ENCODE measurements at places on chromosomes 4 and X.

DNA sequence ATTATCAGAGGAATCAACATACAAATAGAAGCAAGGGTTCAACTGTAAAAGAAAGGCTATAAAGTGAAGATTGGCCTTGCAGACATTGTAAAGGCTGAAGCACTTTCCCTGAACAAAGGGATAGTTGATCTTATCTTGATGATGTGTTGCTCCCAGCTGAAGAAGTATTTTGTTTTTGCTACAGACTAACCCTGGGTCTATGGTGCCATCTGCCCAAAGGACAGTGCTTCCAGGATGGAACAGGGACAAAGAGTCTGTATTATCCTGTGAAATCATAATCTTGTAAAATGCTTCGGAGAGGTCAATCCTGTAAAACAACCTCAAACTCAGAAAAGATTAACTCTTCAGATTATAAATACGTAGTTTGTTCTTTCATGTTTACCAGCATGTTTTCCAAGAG is 251.7 kb upstream of the ANKRD50 start:
- DNase-seq: no peak

DNA sequence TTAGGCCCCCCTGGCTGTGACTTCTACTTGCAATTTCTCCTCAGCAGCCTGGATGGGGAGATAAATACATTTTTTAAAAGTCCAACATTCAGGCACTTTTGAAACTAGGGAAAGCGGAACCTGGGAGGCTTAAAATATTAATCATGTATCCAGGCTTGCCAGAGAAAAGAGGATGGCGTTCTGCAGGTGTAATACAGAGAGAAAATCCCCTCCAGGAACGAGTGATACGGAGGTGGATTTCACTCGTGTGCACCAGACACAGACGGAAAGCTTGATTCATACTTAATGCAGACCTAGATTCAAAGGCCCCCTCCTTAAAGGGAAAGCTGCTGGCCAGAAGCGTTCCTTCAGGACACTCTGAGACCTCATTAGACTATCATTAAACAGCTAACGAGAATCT is 354.0 kb upstream of the BOD1L1 start:
- DNase-seq: no peak

- no peak for DNase-seq
Measured at GRCh38 chr4:147533331-147533730, 52.4 kb downstream of the EDNRA start.

- peak; percentile 57 for DNase-seq
Measured at GRCh38 chr4:26860922-26861433, 337 bp downstream of the STIM2 start.

GRCh38 chrX:121496966-121497365 is 449.6 kb downstream of the GLUD2 start:
- no peak for DNase-seq

DNA sequence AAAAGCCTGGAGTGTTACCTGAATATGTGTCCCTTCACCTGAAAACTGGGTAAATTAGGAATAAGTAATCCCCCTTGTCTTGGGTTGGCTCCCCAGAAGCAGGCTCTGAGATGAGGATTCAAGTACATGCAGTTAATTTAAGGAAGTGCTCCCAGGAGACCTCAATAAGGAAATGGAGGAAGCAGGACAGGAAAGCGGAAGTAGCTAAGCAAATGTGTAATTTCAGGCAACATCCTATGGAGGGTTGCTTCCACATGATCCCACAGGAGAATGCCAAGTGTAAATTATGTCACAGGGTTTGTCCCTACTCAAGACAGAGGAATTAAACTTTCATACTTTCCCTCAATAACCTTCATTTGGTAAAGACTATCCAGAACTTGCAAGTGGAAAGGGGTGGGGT is 48.1 kb upstream of the ARHGEF6 start:
- DNase-seq: peak; percentile 74

DNA sequence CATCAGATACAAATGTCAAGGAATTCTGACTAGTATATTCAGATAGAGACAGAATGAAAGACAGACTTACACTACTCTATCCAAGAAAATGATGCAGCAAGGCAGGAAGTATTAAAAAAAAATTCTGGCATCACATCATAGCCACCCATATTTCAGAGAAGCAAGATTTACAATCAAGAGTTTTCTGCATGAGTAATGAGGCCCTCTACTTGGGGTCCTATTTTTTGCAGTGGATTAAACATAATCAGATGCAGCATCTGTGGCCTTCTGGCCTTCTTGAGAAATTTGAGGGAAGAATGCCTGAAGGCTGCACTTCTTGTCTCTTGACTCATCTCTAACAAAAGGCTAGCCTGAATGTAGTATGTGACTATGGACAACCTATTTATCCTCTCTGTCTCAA is 48.2 kb upstream of the SLIT2 start:
- no peak for DNase-seq

DNA sequence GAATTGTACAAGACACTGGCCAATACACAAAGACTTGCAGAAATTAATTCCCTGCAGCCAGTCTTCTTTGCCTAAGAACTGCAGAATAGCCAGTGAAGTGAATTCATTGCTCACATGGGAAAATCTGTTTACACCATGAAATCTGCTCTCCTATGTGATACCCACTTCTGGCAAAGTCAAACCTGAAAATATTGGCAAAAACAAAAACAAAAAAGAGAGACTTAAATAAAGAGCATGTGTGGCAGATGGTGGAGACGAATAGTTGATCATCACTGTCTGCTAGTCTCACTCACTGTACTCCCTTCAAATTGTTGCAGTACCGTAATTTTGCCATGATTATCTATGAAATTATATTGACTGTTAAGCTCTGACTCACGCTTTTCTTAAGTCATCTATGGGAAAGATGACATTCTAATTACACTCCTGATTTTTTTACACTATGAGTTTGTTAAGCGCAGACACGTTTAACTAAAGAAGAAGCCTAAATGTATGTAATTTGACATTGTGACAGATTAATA is 406.8 kb downstream of the PCDH7 start:
- no peak for DNase-seq

GRCh38 chr4:90128961-90129495 is 1.8 kb downstream of the CCSER1 start:
- no peak for DNase-seq

DNA sequence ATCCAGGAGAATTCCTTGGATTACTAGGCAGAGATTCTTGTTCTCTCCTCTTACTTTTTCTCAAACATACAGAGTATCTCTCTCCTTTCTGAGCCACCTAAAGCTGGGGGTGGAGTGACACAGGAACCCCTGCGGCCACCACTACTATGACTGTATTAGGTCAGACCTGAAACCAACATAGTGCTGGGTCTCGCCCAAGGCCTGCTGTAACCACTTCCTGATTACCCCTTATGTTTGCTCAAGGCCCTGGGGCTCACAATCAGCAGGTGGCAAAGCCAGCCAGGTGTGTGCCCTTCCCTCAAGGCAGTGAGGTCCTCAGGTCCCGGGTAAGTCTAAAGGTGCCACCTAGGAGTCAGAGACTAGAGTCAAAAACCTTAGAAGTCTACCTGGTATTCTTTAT is 166.4 kb downstream of the PARM1 start:
- DNase-seq: no peak

GRCh38 chrX:74286950-74287740 is 16.8 kb upstream of the ZCCHC13 start:
- DNase-seq: no peak

- no peak for DNase-seq
Measured at GRCh38 chr4:165560941-165561340, 182.1 kb downstream of the CPE start.

- no peak for DNase-seq
Measured at GRCh38 chr4:97153042-97153441, 990.2 kb downstream of the STPG2 start.

- DNase-seq: peak; percentile 13
Measured at GRCh38 chrX:107823456-107823855, 2.2 kb upstream of the MID2 start.

- no peak for DNase-seq
Measured at GRCh38 chr4:17807446-17807845, 3.1 kb downstream of the DCAF16 start.

DNA sequence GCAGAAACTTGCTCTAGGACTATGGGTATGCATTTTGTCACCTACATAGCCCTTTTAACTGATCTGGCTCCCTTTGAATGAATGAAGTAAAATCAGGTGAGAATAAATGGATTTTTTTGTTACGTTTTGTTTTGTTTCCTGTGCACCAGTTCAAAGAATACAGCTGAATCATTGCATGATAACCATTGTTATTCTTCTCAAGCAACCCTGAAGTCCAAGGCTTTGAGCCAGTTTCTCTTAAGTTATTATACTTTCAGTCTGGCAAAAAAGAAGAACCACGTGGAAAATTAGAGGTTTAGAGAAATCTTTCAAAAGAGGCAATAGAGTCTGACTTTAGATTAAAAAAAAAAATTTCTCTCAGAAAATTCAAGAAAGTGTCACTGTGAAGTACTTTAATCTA is 398.6 kb upstream of the TECRL start:
- no peak for DNase-seq

- no peak for DNase-seq
Measured at GRCh38 chrX:106170318-106170717, 2.2 kb downstream of the PWWP3B start.

- no peak for DNase-seq
Measured at GRCh38 chr4:15244354-15244753, 183.5 kb upstream of the C1QTNF7 start.

GRCh38 chr4:140256335-140256734 is 102.4 kb upstream of the MAML3 start:
- peak; percentile 20 for DNase-seq

DNA sequence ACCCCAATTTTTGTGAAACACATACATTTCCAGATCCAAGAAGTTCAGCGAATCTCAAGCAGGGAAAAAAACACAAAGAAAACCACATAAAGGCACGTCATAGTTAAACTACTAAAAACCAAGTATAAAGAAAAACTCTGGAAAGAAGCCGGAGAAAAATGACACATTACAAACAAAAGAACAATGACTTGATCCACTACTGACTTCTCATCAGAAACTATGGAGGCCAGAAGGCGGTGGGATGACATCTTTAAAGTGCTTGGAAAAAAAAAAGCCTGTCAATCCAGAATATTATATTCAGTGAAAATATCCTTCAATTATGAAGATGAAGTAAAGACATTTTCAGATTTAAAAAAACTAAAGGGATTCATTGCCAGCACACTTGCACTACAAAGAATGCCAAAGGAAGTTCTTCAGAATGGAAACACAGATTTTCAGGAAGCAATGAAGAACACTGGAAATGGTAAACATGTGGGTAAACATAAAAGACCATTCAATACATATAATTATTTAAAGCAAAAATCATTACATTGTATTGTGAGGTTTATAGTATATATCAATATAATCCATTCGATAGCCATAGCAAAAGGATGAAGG is 32.6 kb upstream of the PPP2R2C start:
- no peak for DNase-seq

DNA sequence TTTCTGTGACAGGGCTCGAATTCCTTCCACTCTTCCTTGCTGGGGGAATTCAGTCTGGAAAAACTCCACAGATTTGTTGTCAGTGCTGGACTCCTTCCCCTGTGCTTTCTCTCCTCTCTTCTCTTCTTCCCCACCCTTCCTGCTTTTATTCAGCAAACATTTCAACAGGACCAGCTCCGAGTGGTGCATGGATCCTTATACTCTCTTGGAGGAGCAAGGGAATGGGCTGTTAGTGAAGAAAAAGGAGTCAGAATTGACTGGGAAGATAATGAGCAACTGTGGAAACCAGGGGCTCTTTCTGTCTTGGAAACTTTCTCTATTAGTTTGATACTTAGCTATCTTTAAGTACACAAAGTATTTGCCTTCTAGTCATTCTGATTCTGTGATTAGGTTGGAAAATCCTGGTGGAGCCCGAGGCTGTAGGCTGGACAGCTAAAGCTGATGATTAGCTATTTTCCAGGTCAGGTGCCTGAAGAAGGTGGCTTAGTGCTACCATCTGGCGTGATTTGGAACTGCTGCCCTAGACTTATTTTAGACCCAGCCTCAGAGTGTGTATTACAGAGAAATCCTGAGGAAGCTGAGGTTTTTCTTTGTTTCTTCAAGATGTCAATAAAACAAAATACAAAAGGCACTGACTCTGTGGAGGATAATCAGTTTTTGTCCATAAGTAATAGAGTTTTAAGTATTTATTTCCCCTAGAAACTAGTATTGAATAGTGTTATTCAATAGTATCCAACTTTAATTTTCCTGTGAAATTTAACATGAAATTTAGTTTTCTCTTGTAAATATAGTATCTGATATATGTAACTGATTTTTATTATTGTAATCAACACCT is 38.4 kb downstream of the NAP1L5 start:
- no peak for DNase-seq

- no peak for DNase-seq
Measured at GRCh38 chr4:38831653-38832052, 25.0 kb downstream of the TLR6 start.

DNA sequence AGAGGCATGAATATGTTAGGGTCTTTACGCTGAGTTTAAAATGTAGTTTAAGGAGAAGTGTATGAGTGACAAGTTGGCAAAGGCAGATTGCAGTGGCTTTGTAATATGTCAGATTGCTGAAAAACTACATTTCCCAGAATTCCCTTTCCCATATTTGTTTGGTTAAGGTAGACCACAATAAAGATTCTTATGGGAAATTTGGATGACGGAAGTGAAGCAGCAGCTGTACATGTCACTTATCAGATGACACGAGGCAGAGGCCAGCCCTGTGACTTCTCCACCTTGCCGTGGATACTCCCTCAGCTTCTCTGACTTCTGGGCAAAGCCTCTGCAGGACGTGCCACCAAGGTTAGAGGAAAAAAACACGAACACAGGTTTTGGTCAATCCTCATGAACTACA is 229.7 kb upstream of the DKK2 start:
- no peak for DNase-seq

- DNase-seq: no peak
Measured at GRCh38 chrX:106716004-106716403, 10.5 kb upstream of the RNF128 start.

GRCh38 chr4:120065974-120066516 is 603 bp downstream of the MAD2L1 start:
- DNase-seq: peak; percentile 48

DNA sequence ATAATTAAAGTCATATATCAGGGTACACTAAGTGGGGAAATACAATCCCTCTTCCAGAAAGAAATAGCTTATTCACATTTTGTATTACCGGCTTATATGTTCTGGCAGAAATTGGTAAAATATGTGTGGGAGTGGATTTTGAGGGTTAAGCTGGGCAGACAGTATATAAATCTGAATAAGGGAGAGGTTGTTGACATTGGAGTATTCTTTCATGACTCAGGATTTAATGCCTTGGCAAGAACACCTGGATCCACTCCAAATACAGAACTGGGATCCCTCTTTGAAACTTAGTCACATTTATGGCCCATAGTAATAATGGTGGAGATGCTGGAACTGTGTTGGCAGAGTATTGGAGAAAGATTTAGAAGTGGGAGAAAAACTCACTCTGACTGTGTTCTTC is 54.3 kb upstream of the TET2 start:
- no peak for DNase-seq

GRCh38 chr4:80253510-80253909 is 13.0 kb upstream of the FGF5 start:
- DNase-seq: no peak

DNA sequence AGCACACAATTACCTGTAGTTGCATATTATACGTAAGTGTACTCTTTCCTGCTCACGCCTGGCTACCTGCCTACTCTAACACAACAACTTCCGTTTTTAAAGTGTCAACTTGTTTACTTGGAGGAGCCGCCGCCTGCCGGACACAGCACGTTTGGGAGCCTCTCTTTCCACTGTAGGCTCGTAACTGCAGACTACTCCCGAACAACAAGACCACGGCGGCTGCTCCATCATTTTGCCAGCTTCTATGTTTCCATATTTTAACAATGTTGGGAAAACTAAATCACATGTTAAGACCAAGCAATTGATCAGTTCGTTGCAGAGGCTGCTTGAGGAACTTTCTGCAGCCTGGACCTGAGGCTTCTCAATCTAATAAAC is 841 bp downstream of the MTNR1A start:
- no peak for DNase-seq
